Lower lobe of right lung (tissue), 2 donors: ENCODE measurements at places on chromosomes 7 and 10. TPM values are rescaled to one million over a fixed set of nuclear protein-coding genes. Genes with fewer than 3 reads are reported as not detected.

DNA sequence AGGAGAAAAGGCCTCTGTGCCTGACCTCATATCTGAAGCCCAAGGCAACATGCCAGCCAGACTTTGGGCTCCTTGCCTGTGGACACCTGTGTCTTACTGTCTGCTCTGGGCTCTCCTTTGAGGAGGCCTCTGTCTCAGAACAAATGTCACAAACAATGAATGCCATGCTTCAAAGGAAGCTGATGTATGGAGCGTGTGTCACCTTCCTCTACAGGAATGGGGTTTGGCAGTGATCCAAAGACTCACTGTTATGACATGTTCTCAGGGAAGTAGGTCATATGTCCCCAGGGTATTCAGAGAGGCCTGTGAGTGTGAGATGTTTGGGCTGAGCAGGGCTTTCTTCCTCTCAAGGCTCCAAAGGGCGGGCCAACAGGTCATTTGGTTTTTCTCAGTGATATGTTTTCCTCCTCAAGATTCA is 38.4 kb downstream of the PTPRE start:
- DNase-seq: no peak

DNA sequence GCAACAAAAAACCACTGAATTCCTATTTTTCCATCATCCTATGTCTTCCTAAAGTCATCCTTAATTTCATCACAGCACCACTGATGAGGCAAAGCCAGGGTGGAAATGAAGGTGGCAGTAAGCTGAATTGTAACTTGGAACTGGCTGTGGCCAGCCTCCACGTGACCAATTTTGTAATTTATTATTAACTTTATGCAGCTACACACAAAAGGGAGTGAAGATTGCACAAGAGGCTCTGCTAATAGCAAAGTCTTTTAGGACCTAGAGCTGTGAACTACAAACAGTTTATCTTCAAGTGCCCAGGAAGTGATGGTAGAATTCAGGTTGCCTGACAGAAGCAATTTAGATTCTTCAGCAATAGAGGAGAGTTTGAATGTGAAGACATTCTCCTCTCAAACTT is 176.4 kb downstream of the CCDC71L start:
- no peak for DNase-seq

MYO3A gene
- total RNA-seq: 0.44 TPM

DNA sequence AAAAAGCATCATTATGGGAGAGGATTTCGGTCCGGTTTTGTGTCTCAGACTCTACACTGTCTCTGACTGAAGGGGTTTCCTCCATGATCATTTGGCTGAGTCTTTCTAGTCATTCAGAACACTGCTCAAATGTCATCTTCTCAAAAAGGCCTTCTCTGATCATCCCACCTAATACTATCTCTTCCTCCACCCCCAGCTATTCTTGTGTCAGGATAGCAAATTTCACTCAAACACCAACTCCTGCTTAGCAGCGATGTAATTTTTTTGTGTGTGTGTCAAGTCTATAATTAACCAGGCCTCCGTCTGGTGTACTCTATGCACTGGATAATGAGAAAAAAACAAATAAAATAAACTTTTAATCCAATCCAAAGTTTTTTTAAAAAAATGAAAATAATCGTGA is 200.4 kb downstream of the KCND2 start:
- no peak for DNase-seq
